ENCODE measurements at places on chromosomes 2 and 18. TPM values are rescaled to one million over a fixed set of nuclear protein-coding genes. Genes with fewer than 3 reads are reported as not detected.

EPC2 gene
- total RNA-seq = 43.6 TPM

- DNase-seq = no peak
Observed at GRCh38 chr2:401019-401679, 113.3 kb upstream of the ALKAL2 start.

- no peak for DNase-seq
Observed at GRCh38 chr18:49052891-49053644, 102.3 kb upstream of the SMAD7 start.

- no peak for DNase-seq
Observed at GRCh38 chr2:159736048-159736447, 23.7 kb downstream of the MARCHF7 start.

- no peak for DNase-seq
Observed at GRCh38 chr2:177272765-177273164, 8.2 kb upstream of the NFE2L2 start.

- no peak for DNase-seq
Observed at GRCh38 chr2:218238887-218239286, 21.9 kb downstream of the ARPC2 start.

DNA sequence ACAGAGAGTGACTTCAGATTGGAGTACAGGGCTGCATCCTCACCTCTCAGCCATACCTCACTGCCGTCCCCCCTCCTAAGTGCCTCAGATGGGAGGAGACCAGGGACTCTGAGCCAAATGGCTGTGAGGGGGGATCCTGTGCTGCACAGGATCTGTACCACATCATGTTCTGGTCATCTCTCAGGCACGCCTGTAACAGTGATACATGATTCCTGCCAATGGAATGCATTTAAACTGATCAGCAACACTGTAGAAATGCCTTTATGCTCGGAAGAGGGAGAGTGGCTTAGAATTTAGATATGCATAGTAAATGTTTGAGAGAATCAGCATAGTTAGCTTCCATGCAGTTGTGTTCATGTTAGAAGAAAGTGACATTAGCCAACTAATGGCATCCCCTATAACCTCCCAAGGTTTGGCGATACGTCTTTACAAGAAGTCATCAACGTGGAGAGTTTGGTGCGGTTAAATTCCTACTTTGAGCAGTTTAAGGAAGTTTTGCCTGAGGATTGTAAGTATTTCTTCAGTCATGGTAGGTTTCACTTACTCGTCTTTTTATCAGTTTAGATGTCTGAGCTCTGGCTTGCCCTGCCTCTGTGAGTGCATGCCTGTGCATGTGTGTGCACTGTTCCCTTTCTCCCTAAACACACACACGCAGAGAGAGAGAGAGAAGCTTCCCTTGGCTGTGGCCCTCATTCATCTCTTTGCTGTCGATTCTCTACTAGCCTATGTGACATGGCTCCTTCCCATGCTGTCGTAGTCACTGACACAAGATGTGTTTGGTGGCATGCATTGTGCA is 40.0 kb downstream of the COA5 start:
- DNase-seq = no peak

Data from aorta (tissue), 5 donors.